Lower lobe of right lung (tissue), 2 donors: ENCODE measurements at places on chromosomes 5 and 9.

GRCh38 chr5:79330071-79330470, 94.1 kb downstream of the JMY start:
- no peak for DNase-seq

DNA sequence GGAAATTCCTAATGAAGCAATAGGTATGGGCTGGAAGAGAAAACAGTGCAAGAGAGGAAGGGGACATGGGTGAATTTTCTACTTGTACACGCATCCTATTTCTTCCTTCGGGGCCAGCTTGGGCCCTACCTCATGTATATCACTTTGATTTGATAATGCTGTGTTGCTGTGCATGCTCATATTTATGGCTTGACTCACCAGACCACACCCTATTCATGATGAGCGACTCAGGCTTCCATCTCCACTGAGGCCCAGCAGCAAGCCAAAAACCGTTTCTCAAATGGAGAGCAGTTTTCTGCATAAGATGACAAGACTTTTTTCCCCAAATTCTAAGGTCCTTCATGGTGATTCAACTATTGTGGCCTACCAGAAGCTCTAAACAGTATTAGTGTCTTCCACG, 2039.1 kb upstream of the CDH9 start:
- no peak for DNase-seq

DNA sequence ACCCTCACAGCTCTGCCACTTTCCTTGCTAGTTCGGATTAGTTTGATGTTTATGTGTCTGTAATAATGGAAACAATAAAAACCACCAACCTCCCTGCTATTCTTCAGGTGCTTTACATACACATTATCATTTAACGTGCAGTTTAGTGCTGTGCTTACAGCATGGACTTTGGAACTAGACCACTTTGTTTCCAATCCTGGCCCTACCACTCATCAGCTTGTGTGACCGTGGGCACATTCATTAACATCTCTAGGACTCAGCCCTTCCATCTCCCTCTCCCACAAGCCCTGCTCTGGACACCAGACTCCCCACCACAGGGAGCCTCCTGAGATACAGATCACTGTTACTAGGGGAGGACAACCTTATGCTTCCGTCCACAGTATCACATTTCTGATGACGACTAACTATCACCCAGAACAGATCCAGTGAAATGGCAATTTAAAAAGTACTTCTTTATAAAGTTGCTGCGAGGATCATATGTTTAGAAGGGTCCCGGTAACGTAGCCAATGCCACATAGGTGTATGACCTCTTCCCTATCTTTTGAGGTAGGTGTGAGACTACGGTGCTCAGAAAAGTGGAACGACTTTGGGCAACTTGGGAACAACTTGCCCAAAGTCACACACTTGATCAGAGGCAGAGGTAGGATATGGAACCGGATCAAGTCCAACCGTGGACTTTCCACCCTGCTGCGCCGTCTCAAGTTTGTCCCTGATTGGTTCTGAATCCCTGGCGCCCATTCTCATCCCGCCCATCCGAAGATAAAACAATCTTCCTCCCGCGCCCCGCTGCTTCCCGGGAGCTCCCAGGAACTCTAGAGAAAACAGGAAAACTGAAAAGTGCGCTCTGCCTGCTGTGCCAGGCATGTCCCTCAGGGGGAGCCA, 132.4 kb upstream of the NIPBL start:
- no peak for DNase-seq

DNA sequence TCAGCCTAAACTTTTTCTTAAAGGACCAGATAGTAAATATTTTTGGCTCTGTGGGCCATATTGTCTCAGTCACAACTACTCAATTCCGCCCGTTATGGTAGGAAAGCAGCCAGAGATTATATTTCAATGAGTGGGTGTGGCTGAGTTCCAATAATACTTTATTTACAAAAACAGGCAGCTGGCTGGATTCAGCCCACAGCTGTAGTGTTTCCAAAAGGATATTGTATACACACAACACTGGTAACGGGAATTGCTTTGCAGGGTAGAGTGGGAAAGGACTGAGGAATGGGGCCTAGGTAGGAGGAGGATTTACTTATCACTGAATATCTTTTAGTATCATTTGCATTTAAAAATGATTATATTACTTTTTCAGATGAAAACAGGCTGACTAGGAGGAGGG, 21.0 kb downstream of the GCNT4 start:
- no peak for DNase-seq

GRCh38 chr9:27125030-27125429, 16.0 kb downstream of the TEK start:
- DNase-seq, result no peak

DNA sequence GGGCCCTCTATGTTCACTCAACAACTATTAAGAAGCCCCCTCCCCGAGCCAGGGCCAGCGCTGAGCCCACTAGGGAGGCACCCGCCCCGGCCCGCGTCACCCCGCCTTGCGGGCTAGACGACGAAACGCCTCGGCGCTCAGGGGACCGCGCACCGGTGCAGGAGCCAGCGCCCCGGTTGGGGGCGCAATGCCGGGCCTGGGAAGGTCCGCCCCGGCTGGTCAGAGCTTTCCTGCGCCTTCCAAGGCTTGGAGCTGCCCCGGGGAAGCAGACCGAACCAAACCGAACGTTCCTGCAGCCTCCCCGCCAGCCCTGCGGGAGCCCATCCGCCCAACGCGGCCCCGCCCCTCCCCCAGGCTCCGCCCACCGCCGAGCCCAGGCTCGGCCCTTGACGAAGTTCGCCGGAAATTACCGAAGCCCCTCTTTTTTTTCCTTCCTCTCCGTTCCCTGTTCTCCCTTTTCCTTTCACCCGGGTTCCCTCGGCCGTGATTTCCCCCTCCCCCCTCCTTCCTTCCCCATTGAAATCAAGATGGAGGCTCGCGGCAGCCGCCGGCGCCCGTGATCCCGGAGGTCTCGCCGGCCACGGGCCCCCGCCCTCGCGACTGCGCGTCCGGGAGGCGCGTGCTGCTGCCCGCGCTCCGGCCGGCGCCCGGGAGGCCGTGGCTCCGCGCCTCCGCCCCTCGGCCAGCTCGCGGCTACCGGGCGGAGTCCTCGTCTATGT, at the start of gene TRIO:
Gene TRIO, plus strand, starts transcription at position 516 of the 719 bp plus-strand sequence. CDS start 384 bp downstream, outside the sequence.
- peak; percentile 90 for DNase-seq

- DNase-seq, result no peak
Observed at GRCh38 chr9:101977614-101978210, 239.3 kb upstream of the GRIN3A start.

DNA sequence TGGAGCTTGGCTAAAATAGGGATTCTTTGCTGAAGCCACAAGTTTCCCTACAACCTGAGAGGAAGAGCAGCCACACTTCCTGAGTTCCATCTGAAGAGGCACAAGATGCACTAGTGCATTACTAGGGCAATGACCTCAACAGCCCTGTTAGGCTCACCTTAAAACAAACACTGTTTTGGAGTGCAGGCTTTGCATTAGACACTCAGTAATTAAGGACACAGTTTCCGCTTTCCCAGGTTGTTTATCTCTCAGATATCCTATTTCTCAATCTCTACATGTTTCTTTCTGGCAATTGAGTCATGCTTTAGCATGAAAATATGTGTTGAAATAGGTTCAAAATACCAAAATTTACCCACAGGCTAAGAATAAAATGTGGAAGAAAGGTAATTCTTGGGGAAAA, 34.2 kb downstream of the EMB start:
- no peak for DNase-seq

- DNase-seq, result no peak
Observed at GRCh38 chr5:113123618-113124017, 147.0 kb downstream of the DCP2 start.
